ENCODE measurements at places on chromosomes 7 and 10.

DNA sequence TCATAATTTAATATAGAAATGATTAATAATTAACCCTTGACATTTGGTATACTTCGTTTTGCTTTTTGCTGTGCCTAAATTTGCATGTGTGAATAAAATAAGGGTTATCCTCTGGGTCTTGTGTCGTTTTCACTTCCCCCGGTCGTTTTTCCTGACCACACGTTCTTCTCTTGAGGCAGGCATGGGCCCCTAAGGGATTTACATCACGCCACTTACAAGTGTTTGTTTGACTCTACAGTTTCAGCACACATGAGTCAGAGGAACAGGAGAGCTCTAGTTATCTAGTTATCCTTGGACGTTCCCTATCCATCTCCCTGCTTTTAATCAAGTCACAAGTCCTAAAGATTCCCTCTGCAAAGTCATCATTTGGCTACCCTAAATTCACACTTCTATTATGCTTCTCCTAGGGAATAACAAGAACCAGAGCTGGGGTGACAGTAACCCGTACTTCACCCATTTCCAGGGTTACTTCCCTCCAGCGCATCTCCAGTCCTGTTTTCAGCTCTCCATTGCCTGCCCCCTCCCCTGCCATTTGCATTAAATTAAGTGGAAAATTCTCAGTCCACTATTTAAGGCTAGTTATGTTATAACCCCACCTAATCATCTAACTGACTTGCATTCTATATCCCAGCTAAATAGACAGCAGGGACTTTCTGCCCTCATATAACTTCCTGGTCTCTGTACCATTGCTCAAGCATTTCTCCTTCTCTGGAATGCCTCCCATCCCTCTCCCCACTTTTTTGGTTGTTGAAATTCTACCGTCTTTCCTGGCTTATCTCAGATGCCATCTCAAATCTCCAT is 206.9 kb downstream of the PTEN start:
- no peak for DNase-seq

GRCh38 chr7:144102041-144102440 is 7.3 kb upstream of the OR2A2 start:
- no peak for DNase-seq

DNA sequence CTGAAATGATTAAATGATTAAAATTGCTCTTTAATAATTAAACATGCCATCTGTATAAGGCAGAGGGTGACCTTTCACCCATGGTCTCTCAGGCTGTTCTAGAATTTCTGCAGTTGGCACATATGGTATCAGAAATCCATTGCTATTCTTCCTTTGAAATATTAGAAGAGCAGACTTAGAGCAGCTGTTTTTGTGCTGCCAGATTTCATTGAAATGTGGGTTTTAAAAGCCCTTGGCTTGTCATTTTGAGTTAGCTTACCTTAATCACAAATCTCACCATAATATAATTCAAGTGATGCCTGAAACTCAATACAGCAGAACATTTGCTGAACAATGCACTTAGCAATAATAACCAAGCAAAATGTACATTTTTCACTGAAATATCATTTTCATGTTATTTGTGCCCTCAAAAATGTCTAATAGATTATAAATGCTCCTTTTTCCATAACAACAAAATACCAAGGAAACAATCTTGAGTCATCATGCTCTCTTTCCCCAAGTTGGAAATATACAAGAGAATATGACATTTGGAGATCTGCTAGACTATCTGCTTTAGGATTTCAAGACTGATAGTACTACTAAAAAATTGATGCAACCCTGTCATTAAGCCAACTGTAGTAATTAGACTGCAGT is 16.1 kb upstream of the PTTG1IP2 start:
- DNase-seq, result no peak

GRCh38 chr10:113560071-113560470 is 7.2 kb downstream of the HABP2 start:
- DNase-seq, result no peak

- no peak for DNase-seq
Measured at GRCh38 chr10:98417973-98418664, 3.1 kb upstream of the PYROXD2 start.

- DNase-seq, result no peak
Measured at GRCh38 chr7:158062661-158063060, 525.0 kb downstream of the PTPRN2 start.

- DNase-seq, result no peak
Measured at GRCh38 chr10:128751284-128751683, 625.1 kb upstream of the MKI67 start.

GRCh38 chr10:6089334-6090219 is 743 bp downstream of the RBM17 start:
- no peak for DNase-seq

- DNase-seq, result no peak
Measured at GRCh38 chr10:72638586-72639440, 12.9 kb upstream of the MICU1 start.

DNA sequence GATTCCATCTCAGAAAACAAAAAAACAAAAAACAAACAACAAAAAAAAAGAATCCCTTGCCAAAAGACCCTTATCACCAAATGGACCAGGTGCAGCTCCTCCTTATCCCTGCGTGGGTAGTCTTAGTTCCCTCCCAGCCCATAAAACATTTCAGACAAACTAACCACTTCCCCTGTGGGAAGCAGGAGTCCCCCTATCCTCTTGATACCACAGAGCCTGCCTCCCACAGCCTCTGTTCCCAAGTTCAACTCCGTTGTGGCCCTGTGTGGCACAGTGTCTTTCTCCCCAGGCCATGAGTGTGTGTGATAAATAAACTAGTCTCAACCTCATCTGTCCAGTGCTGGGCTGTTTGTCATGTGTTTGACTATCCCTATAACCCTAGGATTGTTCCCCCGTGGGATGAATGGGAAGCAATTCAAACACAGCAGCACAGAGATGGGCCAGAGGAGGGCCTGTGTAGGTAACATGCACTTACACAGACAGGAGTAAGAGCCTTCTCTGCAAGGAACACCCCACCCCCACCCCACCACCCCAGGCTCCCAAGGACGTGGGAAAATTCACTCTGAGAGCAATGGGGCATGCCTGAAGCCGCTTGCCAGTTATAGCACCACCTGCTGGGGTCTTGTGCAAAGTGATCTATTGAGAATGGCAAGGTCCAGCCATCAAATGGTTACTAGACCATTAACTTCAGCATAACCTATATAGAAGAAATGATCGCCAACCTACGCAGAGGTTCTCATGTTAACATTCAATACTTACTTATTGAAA is 147.1 kb upstream of the GHITM start:
- no peak for DNase-seq

- no peak for DNase-seq
Measured at GRCh38 chr10:77398558-77398957, 239.1 kb downstream of the KCNMA1 start.

DNA sequence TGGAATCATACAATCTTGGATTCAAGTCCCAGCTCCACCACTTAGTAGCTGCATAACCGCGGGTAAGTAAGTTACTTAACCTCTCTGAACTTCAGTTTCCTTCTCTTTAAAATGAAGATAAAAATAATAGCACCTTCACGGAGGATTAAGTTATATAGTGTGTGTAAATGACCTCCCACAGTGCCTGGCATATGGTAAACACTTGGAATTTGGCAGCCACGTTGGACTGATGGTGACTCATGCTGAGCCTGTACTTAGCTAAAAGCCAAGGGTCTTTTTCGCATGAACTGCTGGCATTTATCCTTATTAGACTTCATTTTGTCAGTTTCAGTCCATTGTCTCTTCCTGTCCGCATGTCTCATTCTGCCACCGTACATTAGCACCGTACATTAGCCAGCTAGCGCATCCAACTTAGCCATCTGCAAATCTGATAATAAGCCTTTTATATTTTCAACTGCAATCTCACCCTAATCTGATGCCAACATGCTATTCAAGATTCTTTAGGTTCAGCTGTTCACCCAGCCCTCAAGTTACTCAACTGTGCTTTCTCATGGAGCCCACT is 11.2 kb downstream of the SLC13A4 start:
- DNase-seq, result no peak

- no peak for DNase-seq
Measured at GRCh38 chr10:28722065-28722803, 44.9 kb downstream of the BAMBI start.

GRCh38 chr7:157616426-157616825 is 279.6 kb downstream of the DNAJB6 start:
- no peak for DNase-seq

DNA sequence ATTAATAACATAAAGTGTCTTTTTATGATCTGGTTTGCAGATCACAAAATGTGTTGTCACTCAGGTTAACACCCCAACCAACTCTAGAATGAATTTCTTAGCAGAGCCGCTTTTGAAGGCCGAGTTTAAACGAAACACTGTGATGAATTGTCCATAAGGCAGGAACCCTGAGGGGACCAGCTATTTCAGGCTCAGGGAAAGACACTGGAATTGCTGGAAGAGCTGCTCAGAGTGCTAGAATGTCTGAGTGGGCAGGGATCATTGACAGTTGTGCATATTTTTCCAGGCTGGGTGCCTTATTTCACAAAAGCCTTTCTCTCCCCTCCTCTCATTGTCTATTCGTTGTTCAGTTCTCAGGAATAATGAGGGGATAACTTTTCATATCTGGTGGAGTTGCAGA is 68.7 kb upstream of the PRKG1 start:
- no peak for DNase-seq

DNA sequence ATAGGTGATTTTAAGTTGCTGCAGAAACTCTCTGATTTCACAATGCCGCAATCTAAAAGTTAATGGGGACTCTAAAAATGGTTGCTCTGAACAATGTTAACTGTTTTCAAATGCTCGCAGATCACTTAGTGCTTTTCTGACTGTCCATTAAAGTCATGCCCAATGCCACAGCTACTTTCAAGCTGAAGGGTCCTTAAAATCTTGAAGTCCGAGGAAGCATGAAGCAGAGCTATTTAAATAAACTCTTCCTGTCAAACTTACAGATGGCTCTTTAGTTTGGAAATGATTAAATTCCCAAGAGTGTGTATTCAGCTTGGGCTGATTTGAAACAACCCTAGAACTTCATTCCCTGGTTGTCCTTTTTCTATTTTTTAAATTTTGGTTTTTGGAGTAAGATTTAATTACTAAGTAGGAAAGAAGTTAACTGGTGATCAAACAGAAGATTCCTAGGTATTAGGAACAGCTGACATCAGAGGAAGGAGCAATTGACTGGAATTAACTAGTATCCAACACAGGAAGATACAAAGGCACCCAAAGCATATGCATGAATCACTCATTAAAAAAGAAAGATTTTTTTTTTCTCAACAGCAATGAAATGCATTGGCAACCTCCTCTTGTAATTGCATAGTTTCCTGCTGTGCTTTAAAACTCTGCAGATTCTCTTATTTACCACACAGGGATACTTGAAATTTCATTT is 105.1 kb downstream of the NRP1 start:
- DNase-seq, result no peak

DNA sequence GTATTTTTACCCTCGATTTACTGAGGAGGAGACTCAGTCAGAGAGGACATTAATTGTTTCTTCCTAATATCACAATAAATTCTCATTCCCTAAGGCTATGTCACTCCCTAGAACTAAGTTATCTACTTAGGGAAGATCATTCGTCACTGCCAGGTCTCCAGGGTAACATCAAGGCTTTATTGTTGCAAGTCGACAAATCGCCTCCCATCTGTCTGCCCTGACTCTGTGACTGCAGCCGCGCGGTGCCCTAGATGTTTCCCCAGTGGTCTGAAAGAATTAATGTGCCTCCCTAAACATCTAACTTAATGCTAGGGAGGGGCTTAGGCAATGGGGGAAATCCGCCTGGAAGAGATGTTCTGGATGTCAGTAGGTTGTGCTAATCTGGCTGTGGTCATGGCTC is 558.8 kb upstream of the C7orf33 start:
- DNase-seq, result no peak

- no peak for DNase-seq
Measured at GRCh38 chr10:105075031-105075430, 433.9 kb downstream of the SORCS3 start.

GRCh38 chr7:156307193-156307592 is 333.4 kb upstream of the RNF32 start:
- no peak for DNase-seq

- no peak for DNase-seq
Measured at GRCh38 chr10:122207596-122207995, 63.5 kb upstream of the BTBD16 start.

DNA sequence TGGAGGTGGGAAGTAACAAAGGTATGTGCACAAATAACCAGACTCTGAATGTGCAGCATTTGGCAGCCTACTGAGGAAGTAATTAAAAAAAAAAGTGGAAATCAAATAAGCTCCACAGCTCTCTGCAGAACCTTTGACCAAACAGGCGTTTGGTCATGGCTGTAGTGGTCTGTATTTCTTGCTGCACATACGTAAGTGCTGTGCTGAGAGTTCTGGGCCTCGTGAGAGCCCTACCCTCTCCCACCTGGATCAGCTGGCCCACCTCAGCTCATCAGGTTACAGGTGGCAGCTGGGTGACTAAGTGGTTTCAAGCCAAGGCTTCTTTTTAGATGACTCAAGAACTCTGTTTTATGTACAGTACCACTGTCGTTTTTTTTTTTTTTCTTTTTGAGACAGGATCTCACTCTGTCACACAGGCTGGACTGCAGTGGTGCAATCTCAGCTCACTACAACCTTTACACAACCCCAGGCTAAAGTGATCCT is 178.2 kb upstream of the KLF6 start:
- DNase-seq, result no peak

GRCh38 chr10:133390597-133391248 is 3.2 kb upstream of the MTG1 start:
- DNase-seq, result no peak

DNA sequence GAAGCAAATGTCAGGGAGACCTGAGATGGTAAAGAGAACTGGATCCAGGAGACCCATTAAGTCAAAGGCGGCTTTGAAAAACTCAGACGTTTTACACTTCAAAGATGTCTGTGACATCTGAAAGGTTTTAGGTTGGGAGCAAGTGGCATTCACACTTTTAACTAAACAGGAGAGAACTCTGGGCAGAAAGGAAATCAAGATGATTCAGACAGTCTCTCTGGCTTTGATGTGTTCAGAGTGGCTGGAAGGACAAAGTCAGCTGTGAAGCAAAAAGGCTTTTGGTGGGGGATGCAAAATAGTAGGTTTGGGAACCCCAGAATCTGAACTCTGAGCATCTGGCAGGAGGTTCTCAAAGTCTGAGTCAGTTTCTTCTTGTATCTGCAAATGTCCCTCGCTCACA is 66.6 kb downstream of the PRKCQ start:
- no peak for DNase-seq

GRCh38 chr7:29113384-29114102 is 32.8 kb downstream of the CPVL start:
- DNase-seq, result no peak

- no peak for DNase-seq
Measured at GRCh38 chr7:107658467-107658866, 2.2 kb upstream of the SLC26A4 start.
